ENCODE measurements at places on chromosomes 16 and 17.
A peak's percentile ranks its signal among the peaks of the same experiment; 100 is the strongest.

- no peak for DNase-seq
These were observed 24.5 kb upstream of the CACNG1 start for GRCh38 chr17:67019809-67020208.

GRCh38 chr16:85253084-85253941, 141.0 kb upstream of the CIBAR2 start:
- DNase-seq, result no peak

- DNase-seq, result no peak
These were observed 16.1 kb upstream of the KCNJ12 start for GRCh38 chr17:21360048-21360447.

GRCh38 chr16:55408661-55409060, 70.3 kb upstream of the MMP2 start:
- no peak for DNase-seq

GRCh38 chr16:19242987-19243575, 42.5 kb upstream of the CLEC19A start:
- DNase-seq, result no peak

DNA sequence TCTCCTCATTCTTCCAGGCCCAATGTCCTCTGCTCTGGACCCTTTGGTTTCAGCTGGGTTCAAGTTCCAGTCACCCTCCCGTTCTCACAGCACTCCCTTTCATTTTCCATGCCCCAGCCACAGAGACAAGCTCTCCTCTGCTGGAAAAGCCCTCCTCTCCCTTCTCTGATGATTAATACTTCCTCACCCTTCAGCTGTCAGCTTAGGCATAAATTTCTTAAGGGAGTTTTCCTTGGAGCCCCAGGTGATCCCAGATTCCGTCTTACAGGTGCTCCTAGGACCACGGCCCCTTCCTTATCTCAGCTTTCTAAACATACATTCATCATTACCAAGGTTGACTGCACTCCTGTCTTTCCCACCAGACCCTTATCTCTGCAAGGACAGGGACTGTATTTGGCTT, 10.4 kb downstream of the CHAD start:
- DNase-seq, result no peak

- no peak for DNase-seq
These were observed 8.0 kb upstream of the KCNG4 start for GRCh38 chr16:84247844-84248243.

DNA sequence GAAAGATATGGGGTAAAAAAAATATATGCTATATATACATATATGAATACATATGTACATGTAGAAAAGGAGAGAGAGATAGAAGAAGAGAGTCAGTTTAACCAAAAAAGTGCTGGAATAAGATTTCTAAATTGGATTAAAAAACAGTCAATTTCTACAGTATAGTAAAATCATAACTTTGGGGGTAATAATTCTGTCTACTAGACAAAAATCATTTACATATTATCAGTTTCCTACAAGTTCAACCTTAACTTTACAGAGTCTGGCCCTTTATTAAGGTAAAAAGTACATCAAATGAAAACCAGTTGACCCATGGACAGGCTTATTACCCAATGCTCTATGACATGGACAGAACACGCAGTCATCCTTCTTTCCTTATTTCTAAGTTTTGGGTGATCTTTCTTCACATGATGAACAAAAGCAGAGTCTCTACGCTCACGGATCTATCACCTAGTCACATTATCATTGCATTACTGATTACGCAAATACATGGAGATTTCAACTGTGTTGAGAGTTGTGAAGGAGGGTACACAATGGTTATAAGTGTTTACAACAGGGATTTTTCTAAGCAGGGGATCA, 63.9 kb upstream of the SMIM36 start:
- no peak for DNase-seq

GRCh38 chr17:43406676-43407645, 8.2 kb downstream of the ARL4D start:
- DNase-seq, result no peak

DNA sequence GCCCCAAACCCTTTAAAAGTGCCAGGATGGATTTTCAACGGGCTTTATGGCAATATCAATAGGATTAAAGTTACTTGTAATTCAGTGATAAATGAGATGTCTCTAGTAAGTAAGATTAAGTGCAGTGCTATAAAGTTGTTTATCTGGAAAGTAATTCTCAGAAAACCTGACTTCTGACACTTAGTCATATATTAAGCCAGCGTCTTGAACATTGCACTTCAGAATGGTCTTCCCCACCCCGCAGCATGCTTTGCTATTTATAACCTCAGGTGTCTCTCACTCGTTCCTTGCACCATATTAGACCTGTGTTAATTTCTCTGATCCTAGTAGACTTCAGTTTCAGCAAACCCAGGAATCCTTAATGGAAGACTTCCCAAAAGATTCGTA, 2.1 kb upstream of the MAF start:
- no peak for DNase-seq

DNA sequence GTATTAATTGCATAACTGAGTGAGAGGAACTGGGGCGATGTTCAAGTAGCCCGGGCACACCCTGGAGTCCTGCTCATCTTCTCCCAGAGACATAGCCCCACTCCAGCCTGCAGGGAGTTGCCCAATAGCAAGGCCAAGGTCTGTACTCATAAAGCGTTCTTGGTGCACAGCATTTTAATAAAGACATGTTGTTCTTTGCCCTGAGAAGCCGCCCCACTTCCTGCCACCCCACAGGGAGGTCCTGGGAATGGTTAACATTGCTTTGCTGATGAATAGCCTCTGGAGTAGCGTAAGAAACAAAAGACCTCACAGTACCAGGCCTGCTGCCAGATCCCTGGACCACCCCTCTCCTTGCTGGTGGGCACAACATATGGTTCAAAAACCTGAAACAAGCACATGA, 21.6 kb upstream of the CDH1 start:
- DNase-seq, result no peak

- no peak for DNase-seq
These were observed 24.1 kb downstream of the PIK3R6 start for GRCh38 chr17:8843344-8843743.

- DNase-seq, result peak; percentile 56
These were observed 4.3 kb upstream of the NTN1 start for GRCh38 chr17:9016941-9017552.

- DNase-seq, result no peak
These were observed 8.2 kb upstream of the SALL1 start for GRCh38 chr16:51159296-51159695.

GRCh38 chr17:37259030-37259735, 116.6 kb upstream of the C17orf78 start:
- no peak for DNase-seq

- no peak for DNase-seq
These were observed 1.3 kb downstream of the SLC5A10 start for GRCh38 chr17:18953231-18953728.

DNA sequence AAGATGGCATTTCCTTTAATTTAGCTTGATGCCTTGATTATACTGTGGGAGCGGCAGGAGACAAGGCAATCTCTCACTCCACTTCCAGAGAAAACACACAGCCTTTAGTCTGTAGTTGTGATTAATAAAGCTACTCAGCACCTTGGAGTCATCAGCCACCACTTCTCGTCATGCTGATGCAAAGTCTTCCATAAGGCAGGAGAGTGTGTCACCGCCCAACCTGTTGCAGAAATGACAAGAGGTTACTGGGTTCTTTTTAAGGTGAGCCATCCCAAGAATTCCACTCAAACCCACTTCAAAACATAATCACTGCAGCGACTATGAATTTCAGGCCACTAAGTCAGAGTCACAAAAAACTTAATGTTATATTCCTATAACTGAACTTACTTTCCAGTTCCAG, 223.9 kb upstream of the TOX3 start:
- no peak for DNase-seq

DNA sequence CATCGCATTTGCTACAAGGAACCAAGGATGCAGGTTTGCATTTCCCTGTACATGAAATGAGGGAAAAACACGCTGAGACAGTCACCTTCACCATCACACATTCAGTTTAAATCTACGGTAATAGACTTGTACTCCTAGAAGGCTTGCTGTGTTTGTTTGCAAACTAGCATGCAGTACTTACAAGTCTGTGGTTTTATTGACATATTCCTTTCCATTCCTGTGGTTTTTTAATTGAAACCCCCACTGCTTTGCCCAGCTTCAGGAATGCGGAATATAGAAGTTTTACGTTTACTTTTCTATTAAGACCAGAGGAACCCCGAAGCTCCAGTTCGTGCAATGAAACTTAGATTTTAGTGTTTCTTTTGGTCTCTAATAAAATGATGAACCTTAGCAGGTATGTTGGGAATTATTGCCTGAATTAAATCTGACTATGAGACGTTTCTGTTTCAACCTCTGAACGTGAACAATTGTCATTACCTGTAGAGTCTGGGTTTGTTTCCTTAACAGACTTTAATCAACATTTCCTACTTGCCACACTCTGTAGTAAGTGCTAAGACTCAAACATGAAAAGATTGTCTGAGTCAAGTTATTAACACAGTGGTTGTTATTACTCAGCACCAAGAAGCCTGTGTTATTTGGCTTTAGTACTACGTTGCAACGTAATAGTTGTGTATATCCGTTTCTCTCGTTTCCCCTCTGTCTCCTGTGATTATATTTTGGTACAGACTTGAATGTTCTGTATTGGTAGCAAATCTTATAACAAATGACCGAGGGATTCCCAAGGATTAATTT, 793.3 kb upstream of the GOT2 start:
- DNase-seq, result no peak

- DNase-seq, result no peak
These were observed 27.7 kb upstream of the CCDC182 start for GRCh38 chr17:57772774-57773173.

DNA sequence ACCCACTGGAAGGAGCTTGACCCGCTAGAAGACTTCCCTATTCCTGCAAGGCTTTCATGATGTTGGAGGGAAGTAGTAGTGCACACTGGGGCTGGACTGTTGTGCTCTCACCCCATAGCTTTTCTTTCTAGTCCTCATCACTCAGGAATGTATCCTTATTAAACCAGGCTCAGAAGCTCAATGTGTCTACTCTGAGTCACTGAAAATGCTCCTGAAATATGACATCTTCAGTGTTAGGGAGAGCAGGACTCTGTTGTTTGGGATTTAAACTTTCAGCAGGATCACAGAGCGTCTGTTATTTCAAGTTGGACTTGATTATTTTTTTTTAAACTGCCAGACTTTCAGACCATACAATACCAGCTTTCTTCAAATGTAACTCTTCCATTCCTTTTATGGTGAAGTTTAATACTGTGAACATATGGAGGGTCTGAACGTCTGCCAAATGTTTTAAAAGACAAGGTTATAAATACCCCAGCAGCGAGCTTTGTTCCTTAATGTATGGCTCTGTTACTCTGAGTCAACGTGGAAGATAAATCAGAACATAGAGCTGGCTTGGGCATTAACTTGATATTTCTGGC, 257.5 kb downstream of the CDH11 start:
- DNase-seq, result no peak

- no peak for DNase-seq
These were observed 38.4 kb downstream of the WIPI1 start for GRCh38 chr17:68418876-68419275.

DNA sequence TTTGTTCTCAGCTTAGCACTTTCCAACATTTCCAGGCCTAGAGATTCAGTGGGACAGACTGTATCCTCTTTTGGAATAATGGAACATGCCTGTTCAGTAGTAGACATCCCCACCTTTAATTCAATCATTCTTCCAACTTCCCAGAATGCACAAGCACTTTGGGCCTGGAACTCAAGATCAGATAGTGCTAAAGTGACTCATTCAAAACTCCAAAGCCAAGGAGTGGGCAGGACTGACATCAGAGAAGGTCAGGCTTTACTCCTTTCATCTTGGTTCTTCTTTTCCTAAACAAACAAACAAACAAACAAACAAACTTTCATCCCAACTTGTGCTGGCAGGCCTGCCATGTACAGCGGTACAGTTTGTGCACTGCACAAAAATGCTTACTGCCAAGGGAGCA, 172.0 kb downstream of the AXIN2 start:
- DNase-seq, result no peak

- DNase-seq, result peak; percentile 30
These were observed 14.7 kb downstream of the NXN start for GRCh38 chr17:964876-965275.

DNA sequence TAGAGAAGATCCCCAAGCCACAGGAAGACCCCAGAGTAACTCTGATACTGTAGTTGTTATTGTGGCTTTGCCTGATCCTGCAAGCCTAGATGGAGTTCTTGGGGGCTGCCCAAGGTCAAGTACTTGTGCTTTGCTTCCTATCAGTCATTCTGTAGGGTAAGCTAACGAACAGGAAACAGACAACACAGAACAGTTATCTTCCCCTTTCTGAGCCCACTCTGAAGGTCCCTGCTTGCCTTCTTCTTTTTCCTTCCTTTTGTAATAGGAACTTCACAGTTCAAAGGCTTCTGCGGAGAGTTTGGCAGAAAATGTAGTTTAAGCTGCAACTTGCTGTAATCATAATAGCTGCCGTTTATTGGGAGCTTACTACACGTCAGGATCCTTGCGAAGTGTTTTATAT, 494.1 kb upstream of the ERCC4 start:
- peak; percentile 44 for DNase-seq

GRCh38 chr17:50261051-50261915, 13.0 kb upstream of the TMEM92 start:
- DNase-seq, result no peak

GRCh38 chr17:74949455-74950115, 13.9 kb downstream of the OTOP3 start:
- DNase-seq, result no peak

DNA sequence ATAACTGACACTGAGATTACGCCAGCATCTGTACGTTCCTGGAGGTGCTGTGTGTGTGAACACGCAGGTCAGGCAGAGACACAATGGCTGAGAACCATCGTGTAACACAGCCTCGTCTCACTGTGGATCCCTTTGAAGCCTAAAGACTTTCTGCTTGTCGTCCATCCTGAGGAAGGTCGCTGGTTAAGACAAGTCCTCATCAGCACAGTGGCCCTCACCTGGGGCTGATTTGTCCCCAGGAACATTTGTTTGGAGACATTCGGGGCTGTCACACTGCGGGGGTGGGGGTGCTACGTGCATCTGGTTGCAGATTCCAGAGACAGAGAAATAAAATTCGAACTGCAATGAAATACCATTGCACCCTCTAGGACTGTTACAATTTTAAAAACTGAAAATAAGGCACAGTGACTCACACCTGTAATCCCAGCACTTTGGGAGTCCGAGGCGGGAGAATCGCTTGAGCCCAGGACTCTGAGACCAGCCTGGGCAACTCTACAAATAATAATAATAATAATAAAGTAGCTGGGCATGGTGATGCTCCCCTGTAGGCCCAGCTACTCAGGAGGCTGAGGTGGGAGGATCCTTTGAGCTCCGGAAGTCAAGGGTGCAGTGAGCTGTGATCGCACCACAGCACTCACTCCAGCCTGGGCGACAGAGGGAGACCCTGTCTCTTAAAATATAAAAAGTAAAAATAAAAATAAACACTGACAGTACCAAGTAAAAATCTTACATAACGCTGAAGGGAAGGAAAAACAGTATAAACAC, 112.0 kb upstream of the METRNL start:
- DNase-seq, result no peak

DNA sequence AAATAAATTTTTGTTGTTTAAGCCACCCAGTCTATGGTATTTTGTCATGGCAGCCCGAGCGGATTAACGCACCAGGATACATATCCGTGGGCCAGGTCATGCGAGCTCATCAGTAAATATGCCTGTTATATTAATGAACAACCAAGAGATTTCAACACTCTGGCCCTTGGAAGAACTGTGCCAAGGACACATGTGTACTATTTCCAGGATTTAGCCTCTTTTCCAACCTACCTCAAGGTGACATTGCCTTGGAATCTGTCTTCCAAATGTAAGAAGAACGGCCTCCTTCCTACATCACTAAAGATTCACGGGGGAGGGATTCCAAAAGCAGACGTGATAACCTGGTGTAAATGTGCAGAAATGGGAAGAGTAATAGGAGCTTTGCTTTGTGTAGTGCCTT, 72.8 kb upstream of the DYNLRB2 start:
- no peak for DNase-seq

All from CMK (cell line).